Activated CD4-positive, CD25-positive, alpha-beta regulatory T cell (primary cell): ENCODE measurements at places on chromosomes 7 and 10.

- no peak for DNase-seq
These were observed 47.3 kb downstream of the CDCA7L start for GRCh38 chr7:21898265-21898930.

GRCh38 chr10:55063811-55064210, 262.8 kb upstream of the PCDH15 start:
- no peak for DNase-seq

DNA sequence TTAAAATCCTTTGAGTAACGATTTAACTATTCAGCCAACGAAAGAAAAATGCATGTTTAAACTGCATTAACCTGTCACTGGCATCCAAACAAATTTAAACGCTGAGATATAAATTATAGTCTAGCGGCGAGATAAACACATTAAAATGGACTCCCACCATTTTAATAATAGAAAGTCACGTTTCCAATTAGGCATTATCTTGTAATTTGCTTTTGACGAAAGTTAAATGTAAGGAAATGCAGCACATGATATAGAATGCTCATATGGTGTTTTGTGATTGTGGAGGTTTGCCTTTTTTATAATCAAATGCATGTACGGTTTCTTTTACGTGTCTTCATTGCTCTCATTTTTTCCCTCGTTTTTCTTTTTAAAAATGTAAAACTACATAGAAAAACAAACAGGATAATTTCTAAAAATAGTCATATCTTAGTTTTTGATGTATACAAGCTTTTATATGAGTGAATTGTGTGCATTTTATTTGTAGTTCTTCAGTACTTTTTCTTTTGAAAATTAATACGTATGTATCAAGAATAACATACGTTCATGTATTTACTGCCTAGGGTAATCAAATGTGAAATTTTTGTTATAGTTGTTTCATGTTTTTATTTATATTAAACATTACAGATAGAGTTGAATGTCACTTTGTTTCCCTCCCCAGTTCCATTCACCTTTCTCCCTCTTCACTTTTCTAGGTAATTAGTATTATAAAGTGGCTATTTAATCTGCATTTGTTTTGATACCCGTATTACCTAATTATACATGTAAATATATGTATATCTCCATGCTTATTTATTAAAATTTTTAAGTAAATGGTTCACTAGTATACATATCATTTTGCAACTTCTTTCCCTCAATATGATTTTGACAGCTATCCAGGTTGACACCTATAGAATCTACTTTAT, 1.1 kb upstream of the KLF14 start:
- no peak for DNase-seq

DNA sequence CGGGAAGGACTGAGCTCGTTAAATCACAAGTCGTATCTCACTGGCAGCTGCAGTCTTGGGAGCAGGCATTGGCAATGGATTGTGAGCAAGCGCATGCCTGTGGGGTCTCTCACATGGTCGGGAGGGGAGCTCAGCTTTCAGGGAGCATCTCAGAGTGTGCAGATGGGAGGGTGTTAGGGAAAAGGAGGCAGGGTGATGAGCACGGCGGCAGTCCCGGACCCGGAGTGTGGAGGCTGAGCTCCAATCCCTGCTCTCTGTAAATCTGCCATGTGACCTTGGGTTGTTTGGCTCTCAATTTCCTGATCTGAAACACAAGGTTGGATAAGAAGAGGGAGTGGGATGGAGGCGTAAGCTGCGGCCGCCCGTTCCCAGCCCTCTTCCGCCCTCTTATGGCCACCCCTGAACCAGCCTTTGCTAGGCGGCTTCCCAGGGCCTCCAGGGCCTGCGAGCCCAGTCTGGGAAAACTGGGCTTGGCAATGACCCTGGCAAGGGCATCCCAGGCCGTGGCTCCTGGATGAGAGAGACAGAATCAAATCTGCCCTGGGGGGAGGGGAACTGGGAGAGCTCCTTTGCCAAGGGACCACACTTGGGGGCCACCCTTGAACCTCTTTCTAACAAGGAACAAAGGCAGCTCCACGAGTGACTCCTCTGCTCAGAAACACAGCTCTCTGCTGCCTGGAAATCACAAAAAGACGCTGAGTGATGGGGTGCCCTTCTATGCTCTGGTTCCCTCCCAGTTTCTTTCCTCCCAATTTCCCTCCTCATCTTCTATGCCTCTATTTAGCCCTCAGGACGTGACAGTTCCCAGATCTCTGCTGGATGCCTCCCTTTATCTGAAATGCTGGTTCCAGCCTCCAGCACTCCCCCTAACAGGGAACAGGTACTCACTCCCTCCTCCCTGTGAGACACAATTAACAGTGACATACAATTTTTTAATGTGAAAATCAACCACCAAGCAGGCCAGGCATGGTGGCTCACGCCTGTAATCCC, 41.7 kb upstream of the LOXL4 start:
- no peak for DNase-seq

DNA sequence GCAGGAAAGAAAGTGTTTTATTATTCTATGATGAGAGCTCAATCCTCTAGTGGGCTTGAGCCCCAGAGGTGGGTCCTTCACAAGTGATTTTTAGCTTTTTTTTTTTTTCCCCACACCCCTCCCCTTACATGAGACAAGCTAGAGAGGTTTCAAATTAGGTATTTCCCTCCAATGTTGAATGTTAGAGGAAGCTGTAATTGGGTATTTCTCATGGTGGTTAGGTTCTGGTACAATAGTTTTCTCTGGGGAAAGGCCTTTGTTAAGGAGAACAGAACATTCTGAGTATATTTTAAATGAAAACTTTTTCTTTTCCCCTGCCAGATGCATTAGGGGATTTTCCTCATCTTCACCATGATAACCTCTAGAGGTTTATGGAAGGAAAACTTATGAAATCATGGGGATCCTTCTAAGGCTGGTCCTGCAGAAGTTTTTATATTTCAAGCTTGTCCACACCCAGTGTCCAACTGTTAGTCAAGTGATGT, 1039.7 kb downstream of the NRG3 start:
- no peak for DNase-seq
